Motor neuron (in vitro differentiated cells): ENCODE measurements at places on chromosomes 1 and 21.

- ATAC-seq = no peak
Measured at GRCh38 chr1:3577711-3578432, 33.4 kb downstream of the MEGF6 start.

GRCh38 chr21:38768471-38769063 is 37.2 kb upstream of the ETS2 start:
- ATAC-seq = no peak

DNA sequence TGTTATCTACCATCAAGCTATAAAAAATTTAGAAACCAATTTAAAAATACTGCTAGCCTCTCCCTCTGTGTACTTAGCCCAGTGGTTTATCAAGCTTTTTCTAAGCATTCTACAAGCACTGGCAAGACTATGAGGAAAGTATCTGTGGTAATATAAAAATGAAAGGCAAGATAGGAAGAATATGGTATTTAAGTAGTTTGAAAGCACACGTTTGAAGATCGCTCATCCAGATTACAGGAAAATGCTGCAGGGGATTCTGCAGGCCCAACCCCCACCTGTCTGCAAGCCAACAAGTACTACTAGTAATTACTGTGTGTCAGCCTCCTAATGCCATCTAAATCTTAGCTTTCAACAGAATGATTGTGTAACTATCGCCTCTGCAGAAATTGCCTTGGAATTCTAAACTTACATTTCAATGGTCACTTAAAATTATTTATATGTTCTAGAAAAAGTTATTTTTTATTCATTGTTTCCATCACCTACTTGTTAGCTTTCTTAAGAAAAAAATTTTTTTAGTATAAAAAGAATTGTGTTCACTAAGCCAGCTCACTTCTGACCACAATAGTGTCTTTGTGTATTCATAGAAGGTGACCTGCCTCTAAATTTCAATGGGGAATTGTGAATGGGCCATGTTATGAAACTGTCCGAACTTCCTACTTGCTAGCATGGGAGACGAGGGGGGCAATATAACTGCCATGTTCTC is 8.5 kb downstream of the ERRFI1 start:
- peak; percentile 36 for ATAC-seq

GRCh38 chr1:101235216-101235695 is 1.6 kb upstream of the S1PR1 start:
- peak; percentile 2 for ATAC-seq

- ATAC-seq = no peak
Measured at GRCh38 chr1:30410153-30410851, 313.1 kb downstream of the MATN1 start.

GRCh38 chr21:45516071-45516670 is 26.1 kb downstream of the SLC19A1 start:
- ATAC-seq = no peak

GRCh38 chr21:27633631-27634030 is 666.7 kb upstream of the ADAMTS5 start:
- no peak for ATAC-seq

DNA sequence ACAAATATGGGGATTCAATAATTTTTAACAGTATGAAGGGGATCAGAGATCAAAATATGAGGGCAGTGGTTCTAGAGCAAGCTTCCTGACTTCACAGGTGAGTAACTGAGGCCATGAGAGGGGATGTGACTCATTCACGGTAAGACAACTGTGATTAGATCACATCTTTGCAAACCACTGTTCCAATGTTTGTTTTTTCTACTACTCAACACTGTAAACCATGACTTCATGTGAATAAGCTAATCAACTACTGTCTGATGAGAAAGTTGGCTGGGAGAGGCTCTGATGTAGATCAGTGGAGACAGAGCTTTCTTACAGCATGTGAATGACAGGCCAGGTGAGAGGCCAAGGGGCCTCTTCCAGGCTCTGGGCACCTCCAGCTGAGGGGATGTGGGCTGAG is 84.7 kb downstream of the BRINP2 start:
- ATAC-seq = peak; percentile 69

DNA sequence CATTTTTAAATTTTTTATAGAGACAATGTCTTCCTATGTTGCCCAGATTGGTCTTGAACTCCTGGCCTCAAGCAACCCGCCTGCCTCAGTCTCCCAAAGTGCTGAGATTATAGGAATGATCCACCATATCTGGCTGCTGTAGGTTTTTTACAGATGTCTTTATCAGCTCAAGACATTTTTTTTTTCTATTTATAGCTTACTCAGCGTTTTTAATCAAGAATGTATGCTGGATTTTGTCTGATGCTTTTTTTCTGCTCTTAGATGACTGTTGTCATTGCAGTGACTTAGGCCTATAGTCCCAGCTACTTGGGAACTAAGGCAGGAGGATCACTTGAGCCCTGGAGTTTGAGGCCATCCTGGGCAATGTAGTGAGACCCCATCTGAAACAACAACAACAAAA is 72.5 kb downstream of the POFUT2 start:
- no peak for ATAC-seq
